Breast epithelium (tissue), 4 donors: ENCODE measurements at places on chromosomes 7 and 10. TPM values are rescaled to one million over a fixed set of nuclear protein-coding genes. Genes with fewer than 3 reads are reported as not detected.
A peak's percentile ranks its signal among the peaks of the same experiment; 100 is the strongest.

DNA sequence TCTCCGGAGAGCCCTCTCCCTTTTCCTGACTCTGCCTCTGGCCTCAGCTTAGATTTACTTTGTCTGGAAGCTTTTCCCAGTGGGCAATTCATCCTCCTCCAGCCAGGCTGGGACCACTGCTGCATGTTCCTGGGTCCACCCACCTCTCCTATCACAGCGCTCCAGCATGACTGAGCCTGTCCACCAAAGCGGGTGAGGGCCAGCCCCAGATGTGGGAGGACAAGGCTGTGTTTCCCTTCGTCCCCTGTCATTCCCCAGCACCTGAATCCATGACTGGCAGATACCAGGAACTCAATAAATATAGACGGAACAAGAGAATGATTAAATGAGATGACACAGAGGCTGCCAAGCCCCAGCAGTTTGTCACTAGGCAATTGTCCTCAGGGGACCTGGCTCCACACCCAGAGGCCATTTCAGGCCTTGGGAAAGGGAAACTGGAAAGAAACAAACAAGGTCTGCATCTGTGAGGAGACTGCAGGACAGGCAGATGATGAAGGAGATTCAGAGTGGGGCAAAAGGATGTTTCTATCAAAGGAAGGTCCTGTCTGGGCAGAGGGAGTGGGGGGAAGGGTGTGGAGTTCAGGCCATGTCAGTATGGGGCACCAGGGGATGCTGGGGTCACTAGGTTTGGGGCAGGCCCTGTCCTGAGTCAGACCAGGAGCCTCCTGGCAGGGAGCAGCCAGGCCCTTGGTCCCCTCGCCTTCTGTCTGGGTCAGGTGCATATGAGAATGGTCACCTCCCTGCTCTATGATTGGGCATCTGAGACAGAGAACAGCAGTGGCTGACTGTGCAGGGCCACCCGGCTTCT lies 576.4 kb downstream of the GRID1 start:
- DNase-seq, result no peak

GRCh38 chr7:134458341-134458805 lies 527 bp downstream of the AKR1B1 start:
- DNase-seq, result no peak

The AGAP3 gene
- total RNA-seq, result 58.1 TPM

DNA sequence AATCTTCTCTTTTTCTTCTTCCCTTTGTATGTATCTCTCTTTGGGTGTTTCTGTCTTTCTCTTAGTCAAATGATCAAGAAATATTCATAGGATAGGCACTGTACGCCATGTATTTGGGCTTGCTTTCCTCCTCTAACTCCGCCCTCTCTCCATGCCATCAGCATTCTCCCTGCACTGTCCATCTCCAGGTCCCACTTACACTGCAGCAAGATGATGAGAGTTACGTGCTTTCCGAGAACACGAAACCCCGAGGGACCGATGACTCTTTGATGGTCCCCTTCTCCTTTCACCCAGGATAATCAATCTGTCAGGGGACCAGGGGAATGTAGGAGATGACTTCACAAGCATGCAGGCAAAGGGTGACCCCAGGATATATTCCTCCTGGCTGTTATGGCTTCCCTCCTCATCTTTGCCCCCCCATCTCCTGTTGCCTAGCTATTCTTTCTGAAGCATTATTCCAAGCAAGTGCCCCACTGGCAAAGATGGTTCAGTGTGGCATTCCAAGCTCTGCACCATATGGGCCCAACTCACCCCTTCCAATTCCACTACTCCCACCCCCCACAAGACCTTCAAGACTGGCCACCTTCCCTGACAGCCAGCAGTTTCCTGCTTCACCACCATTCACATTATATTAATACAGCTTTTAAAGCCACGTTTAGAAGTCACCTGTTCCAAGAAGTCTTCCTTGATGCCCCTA lies 40.0 kb downstream of the HIF1AN start:
- DNase-seq, result no peak

DNA sequence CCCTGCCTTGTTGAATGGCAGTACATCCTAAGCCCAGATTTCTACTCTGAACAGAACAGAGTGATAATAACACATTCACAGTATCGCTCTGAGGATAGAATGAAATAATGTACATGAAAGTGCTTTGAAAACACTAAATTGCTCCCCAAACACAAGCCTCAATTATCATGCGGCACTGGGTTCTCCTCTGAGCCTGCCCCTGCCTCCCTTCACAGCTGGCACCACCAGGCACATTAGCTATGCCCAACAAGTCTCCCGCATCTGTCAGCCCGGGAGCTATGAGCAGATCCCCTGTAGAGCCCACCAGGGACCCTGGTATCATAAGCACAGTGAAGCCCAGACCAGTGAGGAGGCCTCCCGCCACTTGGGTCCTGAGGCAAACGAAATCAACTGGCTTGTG lies 405.5 kb downstream of the GRID1 start:
- DNase-seq, result no peak

GRCh38 chr7:151289891-151290290 lies 41.4 kb upstream of the SMARCD3 start:
- no peak for DNase-seq

DNA sequence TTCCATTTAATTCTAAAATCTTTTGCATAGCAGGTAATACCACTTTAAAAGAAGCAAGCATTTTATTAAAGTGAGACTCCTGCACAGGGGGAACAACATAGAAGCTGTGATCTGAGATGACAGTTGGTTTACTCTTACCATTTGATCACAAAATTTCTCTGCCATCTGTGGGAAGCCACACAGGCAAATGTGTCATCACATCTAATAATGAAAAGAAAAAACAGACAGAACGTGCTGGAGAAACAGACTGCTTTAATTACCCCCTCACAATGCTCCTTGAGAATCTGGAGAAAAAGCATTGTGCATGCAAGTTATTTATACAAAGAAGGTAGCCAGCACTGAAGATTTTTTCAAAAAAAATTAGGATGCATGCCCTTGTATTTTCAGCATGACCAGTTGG lies 165.2 kb upstream of the PTER start:
- DNase-seq, result no peak

The PON1 gene
- not detected for total RNA-seq

The C10orf62 gene
- total RNA-seq, result not detected

DNA sequence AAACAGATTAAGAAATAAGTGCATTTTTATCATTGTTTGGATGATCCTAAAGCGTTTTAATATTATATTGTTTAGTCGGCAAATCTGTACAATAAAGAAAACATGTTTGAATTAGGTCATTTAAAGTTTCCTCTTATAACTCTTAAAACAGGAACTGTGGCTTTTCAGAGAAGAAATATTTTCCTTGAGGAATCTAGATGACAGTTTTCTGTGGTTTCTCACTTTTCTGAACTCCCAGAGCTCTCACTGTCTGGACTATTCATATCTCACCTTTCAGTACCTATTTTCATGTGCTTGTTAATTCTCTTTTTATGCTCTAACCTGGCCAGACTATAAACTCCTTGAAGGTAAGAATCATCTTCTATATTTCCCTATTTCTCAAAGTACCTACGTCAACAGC lies 135.1 kb downstream of the CHN2 start:
- DNase-seq, result no peak

GRCh38 chr10:16811765-16812164 lies 5.5 kb downstream of the RSU1 start:
- no peak for DNase-seq

- DNase-seq, result no peak
Measured at GRCh38 chr10:78254013-78254412, 220.3 kb downstream of the RPS24 start.

GRCh38 chr10:69497611-69498390 lies 46.5 kb downstream of the TSPAN15 start:
- no peak for DNase-seq

The ZEB1 gene
- 71.1 TPM for total RNA-seq

The CLDN4 gene
- total RNA-seq, result 143 TPM

The TDRD1 gene
- total RNA-seq, result 0.73 TPM

The AFAP1L2 gene
- total RNA-seq, result 20.0 TPM

- DNase-seq, result no peak
Measured at GRCh38 chr7:108246227-108246837, 116.2 kb upstream of the LAMB4 start.

- no peak for DNase-seq
Measured at GRCh38 chr7:37341033-37341630, 107.5 kb downstream of the ELMO1 start.

DNA sequence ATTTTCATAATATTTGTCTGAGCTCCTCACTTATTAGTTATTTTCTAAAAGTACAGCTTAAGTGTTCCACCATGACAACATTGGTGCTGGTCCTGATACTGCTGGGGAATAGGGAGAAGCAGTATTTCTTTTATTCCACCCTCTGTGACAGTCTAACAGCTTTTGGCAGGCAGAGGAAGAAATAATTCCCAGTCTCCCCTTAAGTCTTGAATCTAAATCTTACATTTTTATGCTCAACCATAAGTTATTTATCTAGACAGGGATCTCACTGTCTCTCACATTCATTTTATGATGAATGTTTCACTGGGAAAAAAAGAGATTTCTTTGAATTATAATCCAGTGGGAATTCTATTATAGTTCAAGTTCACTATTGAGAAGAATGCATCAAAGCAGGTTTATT lies 71.5 kb downstream of the MAGI2 start:
- DNase-seq, result no peak

DNA sequence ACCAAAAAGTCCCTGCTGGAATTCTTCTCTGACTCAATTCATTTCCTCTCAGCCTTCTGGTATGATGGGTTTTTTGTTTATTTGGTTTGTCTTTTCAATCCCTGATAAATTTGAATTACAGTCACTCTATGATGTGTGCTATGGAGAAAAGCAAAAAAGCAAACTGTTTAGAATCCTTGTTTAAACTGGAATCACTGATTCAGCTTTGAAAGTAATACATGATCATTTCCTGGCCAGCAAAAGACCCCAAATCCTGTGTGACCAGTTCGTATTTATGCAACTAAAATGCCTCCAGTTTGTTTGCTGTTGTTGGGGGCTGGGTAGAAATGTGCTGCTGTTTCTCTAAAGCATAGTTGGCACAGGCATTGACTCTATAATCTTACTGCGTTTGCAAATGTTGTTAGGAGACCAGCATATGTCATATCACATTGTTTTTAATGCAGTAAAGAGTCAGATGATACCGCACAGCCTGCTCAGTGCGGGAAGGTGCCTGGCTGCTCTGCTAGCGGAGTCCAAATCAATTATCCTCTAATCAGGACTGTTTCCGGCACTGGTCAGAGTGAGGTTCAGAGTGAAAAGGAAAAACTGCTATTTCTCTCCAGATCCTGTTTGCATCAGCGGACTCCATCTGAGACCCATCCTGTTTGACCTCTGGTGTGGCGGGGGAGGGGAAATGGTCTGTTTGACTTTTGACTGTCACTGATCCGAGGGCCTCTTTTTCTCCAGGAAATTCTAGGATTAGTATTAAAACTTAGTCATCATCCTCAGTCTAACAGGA lies 40.6 kb upstream of the ADD3 start:
- no peak for DNase-seq

DNA sequence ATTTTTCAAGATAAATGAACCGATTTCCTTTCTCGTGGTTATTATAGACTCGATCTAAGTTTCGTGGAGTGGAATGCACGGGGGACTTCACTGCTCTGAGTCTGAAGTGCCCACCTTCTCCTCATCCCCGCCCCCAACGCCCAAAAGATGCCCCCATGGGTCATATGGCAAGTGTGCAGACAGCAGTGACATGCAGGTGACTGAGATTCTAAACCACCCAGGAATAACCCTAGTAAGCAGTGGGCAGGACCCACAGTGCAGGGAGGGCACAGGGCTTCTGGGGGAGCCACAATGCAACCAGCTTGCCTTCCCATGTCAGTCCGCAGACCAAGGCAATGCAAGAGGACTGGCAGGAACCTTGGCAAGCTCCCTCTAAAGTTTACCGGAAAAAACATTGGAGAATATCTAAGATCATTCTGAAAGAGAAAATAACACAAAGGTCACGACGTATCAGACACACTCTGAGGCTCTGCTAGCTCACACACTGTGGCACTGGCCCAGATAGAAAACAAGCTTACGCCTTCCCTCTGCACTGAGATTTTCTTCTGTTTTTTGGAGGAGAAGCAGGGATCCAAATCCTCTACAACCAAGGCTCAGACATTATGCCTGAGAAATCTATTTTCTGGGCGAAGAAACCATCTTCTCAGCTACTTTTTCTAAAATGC lies 239.6 kb downstream of the MAD1L1 start:
- no peak for DNase-seq

DNA sequence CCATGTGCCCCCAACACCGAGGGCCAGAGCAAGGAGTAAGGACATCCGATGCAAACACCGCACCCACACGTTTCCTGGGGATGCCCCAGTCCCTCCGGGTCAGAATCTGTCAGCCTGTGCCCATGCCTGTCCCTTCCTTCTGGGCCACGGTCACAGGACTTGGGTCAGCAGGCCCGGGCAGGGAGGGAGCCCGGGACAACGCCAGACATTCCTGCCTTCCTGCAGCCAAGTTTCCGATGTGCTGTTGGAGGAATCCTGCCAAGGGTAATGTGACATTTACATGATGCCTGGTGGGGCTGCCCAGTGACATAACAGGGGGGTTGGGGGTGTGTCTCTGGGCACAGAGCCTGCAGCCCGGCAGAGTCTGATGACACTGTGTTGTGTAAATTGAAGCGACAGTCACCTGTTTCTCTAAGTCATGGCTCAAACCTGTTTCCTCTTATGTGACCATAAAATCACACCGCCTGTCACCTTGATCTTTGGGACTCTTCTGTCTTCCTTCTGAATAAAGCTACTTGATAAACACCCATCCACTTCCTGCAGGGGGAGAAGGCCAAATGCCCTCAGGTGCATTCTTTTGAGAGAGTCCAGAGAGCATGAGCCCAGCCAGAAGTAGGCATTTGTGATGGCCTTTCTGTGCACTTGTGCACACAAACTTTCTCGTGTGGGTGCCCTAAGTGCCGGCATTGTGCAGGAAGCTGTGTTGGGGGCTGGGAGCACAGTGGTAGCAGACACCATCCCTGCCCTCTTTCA lies 175.3 kb upstream of the RHEB start:
- peak; percentile 91 for DNase-seq

The SFRP5 gene
- total RNA-seq, result 0.29 TPM

GRCh38 chr7:12777257-12777656 lies 89.8 kb downstream of the ARL4A start:
- DNase-seq, result no peak

DNA sequence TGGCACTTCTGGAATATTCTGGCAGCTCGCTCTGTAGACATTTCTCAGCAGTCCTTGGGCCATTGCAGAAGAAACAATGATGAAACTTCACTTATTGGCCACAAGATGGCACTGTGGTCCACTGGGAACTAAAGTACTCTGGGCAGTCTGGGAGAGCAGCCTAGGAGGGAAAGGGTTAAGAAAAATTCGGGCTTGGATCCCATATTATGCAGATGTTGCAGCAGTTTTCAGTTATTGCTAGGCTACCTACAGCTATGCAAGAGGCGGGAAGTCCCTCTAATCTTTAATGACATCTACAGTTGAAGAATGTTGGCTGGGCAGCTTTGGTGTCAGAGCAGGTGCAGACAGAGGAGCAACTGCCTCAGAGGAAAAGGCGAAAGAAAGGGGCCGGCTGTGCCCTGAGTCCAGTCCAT lies 201.7 kb upstream of the PRSS58 start:
- peak; percentile 31 for DNase-seq

GRCh38 chr10:59830601-59831259 lies 75.6 kb downstream of the CCDC6 start:
- no peak for DNase-seq

The CPEB3 gene
- 12.1 TPM for total RNA-seq

- DNase-seq, result no peak
Measured at GRCh38 chr7:46982928-46983327, 599.0 kb downstream of the TNS3 start.

The PLA2G12B gene
- not detected for total RNA-seq
